ENCODE measurements at places on chromosomes 6 and 20.

GRCh38 chr20:63261060-63261794 lies 7.0 kb upstream of the NKAIN4 start:
- peaks cover 91% of the 10 kb centered on the region for H3K27me3 ChIP-seq
- H3K4me3 ChIP-seq, result no peak overlapping the region
- no peaks in the 10 kb centered on the region for H3K36me3 ChIP-seq
- no peaks in the 10 kb centered on the region for H3K4me1 ChIP-seq
- H3K27ac ChIP-seq, result no peak overlapping the region

- no peak overlapping the region for H3K4me3 ChIP-seq
- H3K27me3 ChIP-seq, result no peaks in the 10 kb centered on the region
- DNase-seq, result no peak
- H3K36me3 ChIP-seq, result no peaks in the 10 kb centered on the region
- no peak overlapping the region for H3K27ac ChIP-seq
- H3K4me1 ChIP-seq, result peaks cover 9% of the 10 kb centered on the region
These were observed 33.6 kb downstream of the FAM209B start for GRCh38 chr20:56566621-56567020.

DNA sequence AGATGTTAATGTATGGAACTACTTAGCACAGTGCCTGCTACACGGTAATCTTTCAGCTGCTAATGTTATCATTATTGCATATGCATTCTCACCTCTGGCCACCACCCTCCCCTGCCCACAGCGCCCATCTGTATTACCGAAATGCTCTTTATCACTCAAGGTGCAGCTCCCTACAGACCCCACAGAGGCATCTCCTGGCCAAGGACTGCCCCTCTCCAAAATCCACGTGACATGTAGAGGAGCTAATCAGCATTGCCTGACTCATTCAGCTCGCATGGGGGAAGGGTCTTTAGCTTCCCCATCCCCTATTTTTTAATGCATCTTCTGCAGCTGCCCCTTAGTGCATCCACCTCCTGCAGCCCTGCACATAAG lies 41.8 kb downstream of the SLC22A23 start:
- no peaks in the 10 kb centered on the region for H3K36me3 ChIP-seq
- no peak overlapping the region for H3K27ac ChIP-seq
- H3K4me1 ChIP-seq, result peaks cover 5% of the 10 kb centered on the region

GRCh38 chr20:48310305-48310704 lies 517.5 kb downstream of the PREX1 start:
- DNase-seq, result no peak
- H3K4me3 ChIP-seq, result no peak overlapping the region
- no peak overlapping the region for H3K27ac ChIP-seq
- H3K36me3 ChIP-seq, result no peaks in the 10 kb centered on the region
- H3K27me3 ChIP-seq, result peaks cover 10% of the 10 kb centered on the region
- H3K4me1 ChIP-seq, result no peaks in the 10 kb centered on the region

DNA sequence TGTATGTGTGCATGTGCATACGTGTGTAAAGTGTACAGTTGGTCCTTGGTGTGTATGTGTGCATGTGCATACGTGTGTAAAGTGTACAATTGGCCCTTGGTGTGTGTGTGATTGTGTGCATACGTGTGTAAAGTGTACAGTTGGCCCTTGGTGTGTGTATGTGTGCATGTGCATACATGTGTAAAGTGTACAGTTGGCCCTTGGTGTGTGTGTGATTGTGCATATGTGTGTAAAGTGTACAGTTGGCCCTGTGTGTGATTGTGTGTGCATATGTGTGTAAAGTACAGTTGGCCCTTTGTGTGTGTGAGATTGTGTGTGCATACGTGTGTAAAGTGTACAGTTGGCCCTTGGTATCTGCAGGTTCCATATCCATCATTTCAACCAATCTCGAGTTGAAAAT lies 5.1 kb upstream of the LIME1 start:
- no peaks in the 10 kb centered on the region for H3K4me1 ChIP-seq
- H3K36me3 ChIP-seq, result peaks cover 36% of the 10 kb centered on the region
- H3K27me3 ChIP-seq, result no peaks in the 10 kb centered on the region
- H3K27ac ChIP-seq, result no peak overlapping the region
- DNase-seq, result no peak

GRCh38 chr6:44217332-44218143 lies 812 bp downstream of the MYMX start:
- peak overlapping the region; percentile 22 for H3K4me3 ChIP-seq
- peak; percentile 79 for DNase-seq
- no peaks in the 10 kb centered on the region for H3K36me3 ChIP-seq
- peaks cover 68% of the 10 kb centered on the region for H3K4me1 ChIP-seq
- no peaks in the 10 kb centered on the region for H3K27me3 ChIP-seq

- H3K4me3 ChIP-seq, result no peak overlapping the region
- peaks cover 13% of the 10 kb centered on the region for H3K27me3 ChIP-seq
- H3K36me3 ChIP-seq, result no peaks in the 10 kb centered on the region
- DNase-seq, result no peak
These were observed 81.3 kb upstream of the SPTLC3 start for GRCh38 chr20:12927489-12927888.

DNA sequence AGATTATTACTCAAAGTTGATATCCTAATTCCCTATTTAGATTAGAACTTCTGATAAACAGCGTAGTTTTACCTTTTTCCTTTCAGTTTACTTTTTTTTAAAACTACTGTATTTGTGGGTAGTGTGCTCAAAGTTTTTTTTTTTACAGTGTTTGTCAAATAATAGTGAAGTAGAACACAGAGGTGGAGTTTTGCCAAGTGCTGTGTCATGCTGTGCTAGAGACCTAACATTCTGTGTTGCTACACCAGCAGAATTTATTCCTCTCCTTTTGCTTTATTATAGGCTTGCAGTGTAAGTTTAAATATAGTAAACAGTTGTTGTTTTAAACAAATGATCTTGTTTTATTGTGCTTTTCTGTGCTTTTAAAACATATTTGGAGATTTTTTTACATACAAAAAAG lies 125.4 kb downstream of the HIVEP1 start:
- peak; percentile 22 for DNase-seq
- no peak overlapping the region for H3K27ac ChIP-seq
- H3K4me1 ChIP-seq, result peaks cover 15% of the 10 kb centered on the region

GRCh38 chr6:110878751-110879522 lies 4.4 kb downstream of the AMD1 start:
- H3K4me3 ChIP-seq, result peak overlapping the region; percentile 93
- peak overlapping the region; percentile 22 for H3K27ac ChIP-seq
- H3K4me1 ChIP-seq, result peaks cover 95% of the 10 kb centered on the region
- no peaks in the 10 kb centered on the region for H3K36me3 ChIP-seq
- DNase-seq, result no peak

- DNase-seq, result no peak
- H3K4me1 ChIP-seq, result peaks cover 8% of the 10 kb centered on the region
- no peak overlapping the region for H3K27ac ChIP-seq
- no peaks in the 10 kb centered on the region for H3K27me3 ChIP-seq
- H3K36me3 ChIP-seq, result peaks cover 76% of the 10 kb centered on the region
- H3K4me3 ChIP-seq, result no peak overlapping the region
These were observed 26.2 kb downstream of the HDAC2 start for GRCh38 chr6:113944701-113945100.

- no peaks in the 10 kb centered on the region for H3K27me3 ChIP-seq
- no peaks in the 10 kb centered on the region for H3K36me3 ChIP-seq
- H3K4me3 ChIP-seq, result no peak overlapping the region
- H3K4me1 ChIP-seq, result no peaks in the 10 kb centered on the region
- no peak overlapping the region for H3K27ac ChIP-seq
- DNase-seq, result no peak
These were observed 278.6 kb downstream of the TBC1D32 start for GRCh38 chr6:121055572-121056163.

DNA sequence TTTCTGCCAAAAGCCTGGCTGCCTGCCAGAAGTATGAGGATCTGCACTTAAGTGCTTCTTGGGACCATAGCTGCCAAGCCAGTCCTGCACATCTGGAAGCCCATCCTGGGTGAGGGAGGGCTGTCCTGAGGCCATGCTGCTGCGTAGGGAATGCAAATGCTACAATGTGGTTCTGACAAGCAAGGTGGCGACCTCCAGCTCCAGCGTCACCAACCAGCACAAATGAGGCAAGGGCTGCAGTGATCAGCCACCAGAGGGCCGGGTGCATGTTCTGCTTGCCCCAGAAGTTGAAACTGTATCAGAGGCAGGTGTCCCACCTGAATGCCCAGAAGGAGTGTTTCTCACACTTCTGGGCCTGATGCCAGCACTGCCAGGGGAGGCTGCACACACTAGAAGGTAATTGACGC lies 99.1 kb upstream of the KCNQ5 start:
- H3K27me3 ChIP-seq, result no peaks in the 10 kb centered on the region
- H3K27ac ChIP-seq, result no peak overlapping the region
- no peak overlapping the region for H3K4me3 ChIP-seq

- no peaks in the 10 kb centered on the region for H3K36me3 ChIP-seq
- H3K27me3 ChIP-seq, result no peaks in the 10 kb centered on the region
- DNase-seq, result no peak
- H3K27ac ChIP-seq, result no peak overlapping the region
These were observed 33.5 kb upstream of the MCM3 start for GRCh38 chr6:52317841-52318581.

DNA sequence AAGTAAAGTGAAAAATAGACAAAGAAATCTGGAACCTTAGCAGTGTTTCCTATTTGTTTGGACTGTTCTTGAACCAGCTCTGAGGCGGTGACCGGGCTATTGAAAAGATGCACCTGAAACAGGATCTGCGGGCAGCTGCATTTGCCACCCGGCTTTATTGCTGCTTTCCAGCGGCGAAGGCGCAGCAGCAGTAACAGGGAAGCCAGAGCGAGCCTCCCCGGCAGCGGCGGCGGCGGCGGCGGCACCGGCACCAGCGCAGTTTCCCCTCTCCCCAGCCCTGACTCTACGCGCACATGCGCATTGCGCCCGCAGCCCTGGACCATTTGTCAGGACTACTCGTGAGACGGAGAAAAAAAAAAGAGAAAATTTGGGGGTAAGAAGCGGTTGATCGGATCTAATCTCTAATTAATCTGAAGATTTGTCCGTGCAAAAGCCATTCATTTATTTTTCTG lies at the start of gene L3MBTL3:
Gene L3MBTL3 (plus strand): TSS at position 290 of the 452 bp plus-strand sequence. CDS start 24,119 bp downstream, outside the sequence.
- H3K27me3 ChIP-seq, result no peaks in the 10 kb centered on the region
- DNase-seq, result peak; percentile 89
- H3K36me3 ChIP-seq, result no peaks in the 10 kb centered on the region
- H3K27ac ChIP-seq, result peak within 1 kb of the TSS; percentile 57
- H3K4me1 ChIP-seq, result peaks cover 23% of the 10 kb centered on the region

DNA sequence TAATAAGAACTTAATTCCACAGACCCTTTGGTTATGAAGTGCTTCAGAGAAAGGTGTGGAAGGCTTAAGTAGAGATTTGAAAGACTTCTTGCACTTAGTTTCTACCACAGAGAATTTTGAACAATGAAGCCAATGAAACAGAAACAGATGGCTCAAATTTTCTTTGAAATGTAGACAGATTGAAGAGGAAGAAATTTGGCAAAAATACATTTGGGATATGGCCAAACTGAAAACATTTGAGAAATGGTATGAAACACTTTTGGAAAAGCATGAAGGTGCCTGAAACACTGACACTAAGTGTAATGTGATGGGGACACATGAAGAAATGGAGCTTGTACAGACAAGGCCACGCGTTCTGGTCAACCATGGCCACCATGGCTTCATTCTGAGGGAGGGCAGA lies 272.4 kb upstream of the EXOC2 start:
- no peaks in the 10 kb centered on the region for H3K4me1 ChIP-seq
- no peak overlapping the region for H3K27ac ChIP-seq
- no peaks in the 10 kb centered on the region for H3K36me3 ChIP-seq

DNA sequence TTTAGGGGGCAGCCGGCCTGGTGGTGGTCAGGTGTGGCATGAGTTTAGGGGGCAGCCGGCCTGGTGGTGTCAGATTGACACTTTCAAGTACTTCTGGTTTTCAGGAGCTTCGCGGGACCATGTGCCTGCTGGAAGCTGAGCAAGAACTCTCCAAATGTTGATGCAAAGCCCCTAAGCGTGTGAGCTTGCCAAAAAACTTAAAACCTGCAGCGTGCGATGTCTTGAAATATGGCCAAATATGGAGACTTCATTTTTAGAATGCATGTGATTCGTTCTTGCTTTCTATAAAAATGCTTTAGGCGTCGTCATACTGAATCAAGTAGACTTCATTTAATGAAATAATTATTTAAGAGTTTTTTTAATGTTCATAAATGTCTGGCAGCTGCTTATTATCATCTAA lies 149.4 kb downstream of the SMOC2 start:
- H3K27me3 ChIP-seq, result peaks cover 16% of the 10 kb centered on the region
- DNase-seq, result no peak
- H3K4me1 ChIP-seq, result no peaks in the 10 kb centered on the region
- no peak overlapping the region for H3K4me3 ChIP-seq
- no peak overlapping the region for H3K27ac ChIP-seq

DNA sequence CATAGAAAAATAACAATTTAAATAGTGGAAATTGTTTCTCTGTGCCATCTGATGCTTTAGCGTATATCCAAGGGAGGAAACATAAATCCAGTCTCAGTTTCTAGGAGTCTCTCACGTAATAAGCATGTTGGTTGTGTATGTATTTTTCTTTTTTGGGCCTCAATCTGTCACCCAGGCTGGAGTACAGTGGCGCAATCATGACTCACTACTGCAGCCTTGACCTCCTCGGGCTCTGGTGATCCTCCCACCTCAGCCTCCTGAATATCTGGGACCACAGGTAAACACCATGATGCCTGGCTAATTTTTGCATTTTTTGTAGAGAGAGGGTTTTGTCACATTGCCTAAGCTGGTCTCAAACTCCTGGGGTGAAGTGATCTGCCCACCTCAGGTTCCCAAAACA lies 78.6 kb upstream of the PLN start:
- peaks cover 41% of the 10 kb centered on the region for H3K4me1 ChIP-seq
- H3K4me3 ChIP-seq, result no peak overlapping the region
- no peak overlapping the region for H3K27ac ChIP-seq
- no peak for DNase-seq
- H3K27me3 ChIP-seq, result no peaks in the 10 kb centered on the region

- no peak for DNase-seq
- H3K36me3 ChIP-seq, result no peaks in the 10 kb centered on the region
- no peaks in the 10 kb centered on the region for H3K27me3 ChIP-seq
- H3K27ac ChIP-seq, result no peak overlapping the region
- no peak overlapping the region for H3K4me3 ChIP-seq
These were observed 9.6 kb upstream of the SH3BGRL2 start for GRCh38 chr6:79621579-79621978.

GRCh38 chr6:53943395-53943794 lies 148.6 kb downstream of the LRRC1 start:
- H3K4me3 ChIP-seq, result no peak overlapping the region
- H3K27me3 ChIP-seq, result no peaks in the 10 kb centered on the region
- peak overlapping the region; percentile 16 for H3K27ac ChIP-seq
- peaks cover 10% of the 10 kb centered on the region for H3K4me1 ChIP-seq
